ENCODE measurements at places on chromosomes 12 and 14. TPM values are rescaled to one million over a fixed set of nuclear protein-coding genes. Genes with fewer than 3 reads are reported as not detected.

FGF23 gene
- not detected for total RNA-seq

SMCO2 gene
- not detected for total RNA-seq

IL26 gene
- total RNA-seq = not detected

KRT75 gene
- total RNA-seq = 0.11 TPM

RTN1 gene
- not detected for total RNA-seq

PPP1R3E gene
- total RNA-seq = 3.5 TPM

All from A549 treated with AZD2906 at 1 μM for 4 hours (cell line).